ENCODE measurements at places on chromosomes 13 and 19.

GRCh38 chr19:35216833-35217648 lies 11.5 kb downstream of the FAM187B start:
- no peak for DNase-seq

DNA sequence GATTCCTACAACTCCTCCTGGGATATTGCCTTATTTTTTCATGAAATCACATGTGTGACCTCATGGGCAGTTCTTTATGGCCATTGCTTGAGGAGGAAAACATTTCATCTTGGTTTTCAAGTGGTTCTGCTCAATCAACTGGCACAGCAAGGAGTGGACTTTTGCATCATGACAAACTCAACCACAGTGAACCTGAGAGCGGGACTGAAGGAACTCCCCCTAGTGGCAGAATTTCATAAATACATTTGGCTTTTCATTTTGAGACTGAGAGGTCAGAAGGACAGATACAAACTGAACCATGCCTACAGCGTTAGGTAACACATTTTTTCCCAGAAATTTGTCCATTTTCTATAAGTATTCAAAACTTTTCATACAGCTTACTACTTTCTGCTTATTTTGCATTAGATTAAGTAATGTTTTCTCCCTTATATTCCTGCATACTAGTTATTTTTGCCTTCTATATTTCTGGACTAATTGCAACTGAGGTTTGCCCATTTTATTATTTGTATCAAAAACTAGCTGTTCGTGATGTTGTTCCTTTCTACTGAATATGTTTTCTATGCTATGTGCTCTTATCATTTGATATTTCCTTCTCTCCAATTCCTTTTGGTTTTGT lies 13.4 kb upstream of the SIGLEC12 start:
- DNase-seq: no peak

DNA sequence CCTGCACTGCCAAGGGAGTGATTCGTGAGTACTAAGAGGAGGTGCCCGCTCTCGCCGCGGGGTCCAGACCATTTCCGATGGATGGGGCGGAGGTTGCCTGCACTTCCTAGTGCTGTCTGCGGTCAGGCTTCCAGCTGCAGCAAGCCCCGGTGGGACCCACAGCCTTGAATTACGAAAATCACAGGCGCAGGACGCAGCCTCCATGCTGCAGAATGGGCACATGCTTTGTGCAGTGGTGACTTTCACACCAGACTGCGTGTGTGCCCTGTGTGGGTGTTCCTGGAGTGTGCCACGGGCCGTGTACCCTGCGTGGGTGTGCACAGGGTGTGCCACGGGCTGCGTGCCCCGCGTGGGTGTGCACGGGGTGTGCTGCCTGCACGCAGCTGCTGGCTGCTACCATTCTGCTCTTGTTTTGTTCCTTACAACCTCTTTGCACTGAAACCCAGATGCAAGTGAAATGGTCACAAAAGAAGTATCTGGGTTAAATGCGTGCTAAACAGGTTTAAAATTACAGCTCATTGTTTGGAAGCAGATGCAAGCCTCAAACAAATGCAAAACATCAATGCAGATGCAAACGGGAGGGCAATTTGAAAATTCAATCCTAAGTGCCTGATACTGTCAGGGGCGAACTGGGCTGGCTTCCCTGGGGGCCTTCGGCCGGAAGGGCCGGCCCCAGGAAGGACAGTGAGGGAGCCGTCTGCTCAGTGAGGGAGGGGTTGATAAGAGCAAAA lies 221.2 kb upstream of the SOX1 start:
- DNase-seq: no peak

GRCh38 chr13:20136781-20137703 lies 23.8 kb downstream of the GJA3 start:
- DNase-seq: no peak

DNA sequence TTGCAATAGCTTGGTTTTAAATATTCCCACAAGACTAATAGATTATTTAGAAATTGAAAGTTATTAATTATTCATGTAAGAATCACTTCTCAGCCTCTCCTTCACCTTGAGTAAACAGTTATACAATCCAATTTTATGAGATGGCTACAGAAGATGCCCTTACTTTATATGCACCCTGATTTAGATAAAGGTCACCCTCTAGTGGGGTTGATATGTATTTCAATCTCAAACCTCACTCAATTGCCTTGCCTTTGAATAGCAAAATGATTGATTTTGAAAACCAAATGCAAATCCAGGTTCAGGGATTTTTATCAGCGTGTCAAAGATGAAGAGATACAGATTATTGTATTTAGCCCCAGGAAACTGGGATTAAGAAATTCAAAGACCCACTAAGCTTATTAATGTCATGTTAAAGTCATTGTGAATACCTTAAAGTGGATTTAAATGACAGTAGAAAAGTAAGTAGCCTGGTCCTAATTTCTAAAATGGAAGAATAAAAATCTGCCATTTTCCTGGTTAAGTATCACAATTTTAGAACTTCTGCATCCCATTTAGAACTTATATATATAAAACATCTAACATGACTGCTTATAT lies 305.1 kb downstream of the ITGBL1 start:
- DNase-seq: no peak

DNA sequence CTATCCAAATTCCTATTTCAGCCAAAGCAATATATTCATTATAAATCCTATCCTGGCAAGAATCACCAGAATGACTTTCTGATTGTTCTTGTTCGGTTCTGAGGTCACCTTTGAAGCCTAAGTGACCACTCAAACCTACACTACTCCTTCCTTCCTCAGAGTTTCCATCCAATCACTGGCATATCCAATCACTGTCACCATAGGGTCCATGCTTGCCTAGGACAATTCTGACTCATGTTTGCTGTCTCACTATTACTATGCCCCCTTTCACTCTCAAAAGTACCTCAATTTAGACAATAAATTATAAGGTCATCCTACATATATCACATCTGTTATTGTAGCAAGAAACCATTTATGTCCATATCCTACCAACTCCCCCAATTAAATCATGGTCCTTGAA lies 58.9 kb downstream of the UBL3 start:
- DNase-seq: no peak

DNA sequence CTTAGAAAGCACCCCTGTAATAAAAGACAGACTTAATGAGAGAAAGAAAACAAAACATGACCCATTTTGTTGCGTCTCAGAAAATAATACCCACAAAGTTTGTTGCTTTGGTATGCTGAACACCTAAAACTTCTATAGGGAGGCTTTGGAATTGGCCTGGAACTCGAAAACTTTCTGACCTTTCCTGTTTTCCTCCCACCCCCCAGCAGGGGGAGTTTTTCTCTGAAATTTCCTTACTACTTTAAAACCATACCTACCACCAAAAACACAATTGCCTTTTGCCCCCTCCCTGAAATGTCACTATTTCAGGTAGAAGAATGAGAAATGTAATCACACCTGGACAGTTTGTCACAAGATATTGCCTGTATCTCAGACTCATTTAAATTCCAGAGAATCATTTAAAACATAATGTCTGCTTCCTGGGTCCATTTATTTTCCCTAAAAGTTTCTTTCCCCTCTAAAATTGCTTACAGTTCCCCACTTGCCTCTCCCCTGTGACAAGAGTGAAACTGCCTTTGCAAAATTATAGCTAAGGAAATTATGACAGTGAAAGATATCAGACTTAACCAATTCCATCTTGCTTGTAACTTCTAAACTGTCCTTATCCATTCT lies 2700.2 kb downstream of the PCDH9 start:
- no peak for DNase-seq

DNA sequence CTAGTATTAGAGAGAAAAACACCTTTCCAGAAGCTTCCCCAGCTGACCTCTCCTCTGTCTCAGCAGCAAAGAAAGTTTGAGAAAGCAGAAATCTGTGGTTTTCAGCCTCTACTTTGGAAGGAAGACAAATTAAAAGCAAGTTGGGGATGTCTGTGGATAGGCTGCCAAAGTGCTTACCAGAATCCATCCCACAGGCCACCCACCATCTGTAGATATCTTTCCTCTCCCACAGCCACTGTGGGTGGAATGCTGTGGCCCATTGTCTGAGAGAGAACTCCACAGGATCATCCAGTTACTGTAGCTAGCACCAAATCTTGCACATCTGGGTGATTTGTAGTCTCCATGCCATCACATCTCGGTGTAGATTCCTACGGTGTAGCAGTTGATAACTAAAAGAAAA lies 133.5 kb downstream of the DNAJC15 start:
- DNase-seq: no peak

GRCh38 chr13:21324803-21325202 lies 134.3 kb downstream of the ZDHHC20 start:
- DNase-seq: no peak

DNA sequence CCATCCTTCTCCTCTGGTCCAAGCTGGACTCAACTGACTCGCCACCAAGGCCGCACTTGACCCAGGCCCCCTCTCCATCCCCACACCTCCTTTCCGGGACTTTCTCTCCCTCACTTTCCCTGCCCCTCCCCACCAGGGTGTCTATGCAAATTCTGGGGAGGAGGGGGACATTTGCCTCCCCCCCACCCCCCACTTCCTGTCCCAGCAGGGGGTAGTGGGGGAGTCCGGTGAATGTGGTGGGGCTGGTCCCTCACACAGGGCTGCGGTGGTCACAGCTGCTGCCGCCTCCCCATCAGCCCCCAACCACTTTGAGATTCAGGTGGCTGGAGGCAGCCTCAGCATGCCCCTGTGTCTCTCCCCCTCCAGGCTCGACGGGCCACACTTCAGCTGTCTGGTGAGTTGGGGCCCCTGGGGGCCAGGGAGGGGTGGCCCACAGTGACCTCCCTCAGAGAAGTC lies 870 bp downstream of the SPIB start:
- DNase-seq: no peak

DNA sequence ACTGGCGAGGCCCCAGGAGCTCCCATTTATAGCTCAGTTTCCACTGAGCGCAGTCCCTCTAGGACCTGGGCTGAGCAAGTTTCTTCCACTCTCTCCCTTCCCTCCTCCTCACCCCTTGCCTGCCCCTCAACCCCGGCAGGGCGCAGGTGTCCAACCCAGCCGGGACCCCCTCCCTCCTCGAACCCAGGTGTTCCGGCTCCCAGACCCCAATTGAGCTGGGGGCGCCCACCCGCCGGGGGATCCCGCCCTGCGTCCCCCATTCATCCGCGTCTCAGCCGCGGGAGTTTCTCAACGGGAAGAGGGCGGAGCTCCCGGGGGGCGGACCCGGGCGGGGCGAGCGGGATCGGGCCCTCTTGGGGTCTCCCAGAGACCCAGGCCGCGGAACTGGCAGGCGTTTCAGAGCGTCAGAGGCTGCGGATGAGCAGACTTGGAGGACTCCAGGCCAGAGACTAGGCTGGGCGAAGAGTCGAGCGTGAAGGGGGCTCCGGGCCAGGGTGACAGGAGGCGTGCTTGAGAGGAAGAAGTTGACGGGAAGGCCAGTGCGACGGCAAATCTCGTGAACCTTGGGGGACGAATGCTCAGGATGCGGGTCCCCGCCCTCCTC lies at the start of gene KIRREL2:
Gene KIRREL2, plus strand, starts transcription at position 366 of the 604 bp plus-strand sequence. Its CDS starts 209 bp downstream, at position 575.
- peak; percentile 12 for DNase-seq

- DNase-seq: no peak
Measured at GRCh38 chr19:55554741-55555152, 9.4 kb upstream of the SBK3 start.

GRCh38 chr13:108963276-108963810 lies 333.9 kb downstream of the MYO16 start:
- no peak for DNase-seq

DNA sequence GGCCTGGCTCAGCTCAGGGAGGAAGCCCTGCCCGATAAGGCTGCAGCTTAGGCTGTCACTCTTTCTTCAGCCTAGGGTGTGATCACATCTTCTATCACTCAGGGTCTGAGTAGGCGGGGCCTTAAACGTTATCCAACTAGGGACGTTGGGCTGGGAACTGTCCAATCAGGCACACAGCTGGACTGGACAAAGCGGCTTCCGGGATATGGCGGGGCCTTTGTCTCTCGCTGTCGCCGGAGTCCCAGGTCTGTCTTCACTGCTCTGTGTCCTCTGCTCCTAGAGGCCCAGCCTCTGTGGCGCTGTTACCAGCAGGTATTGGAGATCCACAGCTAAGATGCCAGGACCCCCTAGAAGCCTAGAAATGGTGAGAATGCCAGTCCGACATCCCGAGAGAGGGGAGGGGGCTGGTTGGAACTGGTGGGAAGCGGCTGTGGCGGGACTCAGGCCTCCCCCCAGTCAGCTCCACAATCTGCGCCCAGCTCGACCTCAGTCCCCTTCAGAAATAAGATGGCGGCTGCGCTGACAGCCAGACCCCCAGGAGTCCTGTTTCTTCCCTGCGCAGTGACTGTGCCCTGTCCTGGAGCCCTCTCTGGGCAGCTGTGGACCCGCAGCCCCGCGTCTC lies at the start of gene ZNF254:
Gene ZNF254, plus strand, starts transcription at position 214 of the 622 bp plus-strand sequence. Its CDS starts 121 bp downstream, at position 335.
- peak; percentile 24 for DNase-seq

- DNase-seq: no peak
Measured at GRCh38 chr13:112684071-112684845, 5.6 kb upstream of the ATP11A start.

- no peak for DNase-seq
Measured at GRCh38 chr13:30103161-30103840, 204.1 kb downstream of the KATNAL1 start.
